ENCODE measurements at places on chromosomes 7 and 10. TPM values are rescaled to one million over a fixed set of nuclear protein-coding genes. Genes with fewer than 3 reads are reported as not detected.

TMEM236 gene
- total RNA-seq = 0.05 TPM

PITX3 gene
- 1.5 TPM for total RNA-seq

PRSS37 gene
- total RNA-seq = not detected

PON3 gene
- total RNA-seq = 35.7 TPM

NXPH1 gene
- not detected for total RNA-seq

OR2A12 gene
- not detected for total RNA-seq

SPDYE2B gene
- not detected for total RNA-seq

POR gene
- total RNA-seq = 152 TPM

ITPRID1 gene
- total RNA-seq = not detected

PLXNA4 gene
- 0.40 TPM for total RNA-seq

LEP gene
- not detected for total RNA-seq

RADIL gene
- total RNA-seq = 1.7 TPM

TMEM72 gene
- not detected for total RNA-seq

AGR2 gene
- 120 TPM for total RNA-seq

KIF20B gene
- total RNA-seq = 12.8 TPM

RABGEF1 gene
- 23.6 TPM for total RNA-seq

ZNF786 gene
- 5.0 TPM for total RNA-seq

MOGAT3 gene
- not detected for total RNA-seq

NODAL gene
- total RNA-seq = not detected

CNTNAP2 gene
- 0.02 TPM for total RNA-seq

MYL7 gene
- not detected for total RNA-seq

GUSB gene
- 29.0 TPM for total RNA-seq

FGFR2 gene
- total RNA-seq = 0.27 TPM

AEBP1 gene
- total RNA-seq = not detected

CYP2C18 gene
- total RNA-seq = not detected

AKR1C3 gene
- total RNA-seq = 1,052 TPM

LRRC72 gene
- not detected for total RNA-seq

NUTM2E gene
- total RNA-seq = 0.26 TPM

PARD3 gene
- total RNA-seq = 66.9 TPM

LRIT1 gene
- total RNA-seq = not detected

IFIT1 gene
- 3.7 TPM for total RNA-seq

PLAC9 gene
- total RNA-seq = not detected

PPP1R9A gene
- 4.4 TPM for total RNA-seq

TRIM50 gene
- total RNA-seq = not detected
